ENCODE measurements at places on chromosomes 13 and 19. TPM values are rescaled to one million over a fixed set of nuclear protein-coding genes. Genes with fewer than 3 reads are reported as not detected.

FXYD3 gene
- total RNA-seq = not detected

CALR3 gene
- total RNA-seq = not detected

SMIM7 gene
- 47.9 TPM for total RNA-seq

VSTM1 gene
- total RNA-seq = not detected

DACT3 gene
- 0.33 TPM for total RNA-seq

Measured in mesangial cell (primary cell).